ENCODE measurements at places on chromosomes 12 and 14.

GRCh38 chr12:92294676-92295440 is 149.2 kb upstream of the BTG1 start:
- DNase-seq: no peak

DNA sequence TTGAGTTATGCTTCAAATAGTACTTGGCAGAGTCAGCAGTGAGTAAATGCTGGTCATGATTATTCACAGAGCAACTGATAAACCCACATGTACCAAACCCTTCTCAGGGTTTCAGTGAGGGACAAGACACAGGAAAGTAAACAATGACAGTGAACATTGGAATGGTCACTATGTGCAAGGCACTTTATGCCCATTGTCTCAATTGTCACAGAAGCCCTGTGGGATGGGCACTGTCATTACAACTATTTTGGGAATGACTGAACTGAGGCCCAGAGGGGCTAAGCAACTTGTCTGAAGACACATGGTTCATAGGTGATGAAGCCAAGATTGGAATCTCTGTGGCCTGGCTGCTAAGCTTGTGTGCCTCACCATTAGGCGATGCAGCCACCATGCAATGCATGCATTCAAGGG is 238.5 kb downstream of the RBM19 start:
- no peak for DNase-seq

DNA sequence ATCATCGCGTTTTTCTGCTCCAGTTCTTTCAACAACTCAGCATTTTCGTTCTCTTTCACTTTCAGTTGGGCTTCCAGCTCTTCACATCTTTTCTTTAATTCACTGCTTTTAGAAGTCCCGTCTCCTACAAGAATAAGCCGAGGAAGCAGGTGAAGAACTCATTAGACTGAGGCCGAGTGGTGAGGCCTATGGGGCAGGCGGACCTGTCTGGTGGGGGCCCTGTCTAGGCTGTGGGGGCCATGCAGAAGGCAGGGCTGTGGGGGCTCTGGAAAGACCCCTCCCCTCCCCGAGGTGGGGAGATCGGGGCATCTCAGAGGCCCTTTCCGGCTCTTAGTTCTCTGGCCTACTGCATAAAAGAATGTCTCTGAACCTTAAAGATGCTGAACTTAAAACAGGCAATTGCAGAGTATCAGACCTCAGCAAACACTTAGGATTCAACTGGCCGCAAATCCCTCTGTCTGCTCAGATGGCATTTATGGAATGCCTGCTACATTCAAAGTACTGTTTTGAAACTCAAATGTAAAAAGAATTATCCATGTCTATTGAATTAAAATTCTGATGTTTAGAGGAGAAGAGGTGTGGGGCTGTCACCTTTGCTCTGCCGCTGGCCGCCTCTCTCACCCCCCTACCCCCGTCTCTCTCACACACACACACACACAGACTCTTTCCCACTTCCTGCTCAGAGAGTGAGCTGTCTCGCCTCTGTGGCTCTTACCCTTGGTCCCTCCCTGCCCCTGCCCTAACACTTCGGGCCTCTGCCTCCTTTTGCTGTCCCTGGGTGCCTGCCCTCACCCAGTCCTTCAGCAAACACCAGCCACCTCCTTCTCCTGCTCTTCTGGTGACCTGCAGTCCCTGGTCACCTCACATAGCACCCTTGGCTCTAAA is 34.7 kb downstream of the CCDC92 start:
- no peak for DNase-seq

GRCh38 chr12:164207-164606 is 49.8 kb downstream of the SLC6A12 start:
- no peak for DNase-seq

DNA sequence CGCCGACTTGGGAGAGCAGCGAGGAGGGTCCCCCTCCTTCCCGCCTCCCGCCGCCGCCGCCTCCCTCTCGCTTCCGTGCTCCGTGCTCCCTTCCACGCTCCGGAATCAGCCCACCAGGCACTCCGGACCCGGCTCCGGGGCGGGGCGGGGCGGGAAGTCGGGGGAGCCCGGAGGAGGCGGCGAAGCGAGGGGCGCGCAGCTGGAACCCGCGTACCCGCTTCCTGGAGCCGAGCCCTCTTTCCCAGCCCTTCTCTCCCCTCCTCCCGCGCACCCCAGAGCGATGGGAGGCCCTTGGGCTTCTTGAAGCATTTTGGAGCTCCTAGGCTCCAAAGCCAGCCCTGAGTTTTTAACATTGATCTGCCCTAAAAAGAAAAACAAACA is at the start of gene SYNDIG1L:
TSS of gene SYNDIG1L (minus strand) at position 9 of the 381 bp plus-strand sequence. CDS start 16,466 bp downstream, outside the sequence.
- DNase-seq: no peak

DNA sequence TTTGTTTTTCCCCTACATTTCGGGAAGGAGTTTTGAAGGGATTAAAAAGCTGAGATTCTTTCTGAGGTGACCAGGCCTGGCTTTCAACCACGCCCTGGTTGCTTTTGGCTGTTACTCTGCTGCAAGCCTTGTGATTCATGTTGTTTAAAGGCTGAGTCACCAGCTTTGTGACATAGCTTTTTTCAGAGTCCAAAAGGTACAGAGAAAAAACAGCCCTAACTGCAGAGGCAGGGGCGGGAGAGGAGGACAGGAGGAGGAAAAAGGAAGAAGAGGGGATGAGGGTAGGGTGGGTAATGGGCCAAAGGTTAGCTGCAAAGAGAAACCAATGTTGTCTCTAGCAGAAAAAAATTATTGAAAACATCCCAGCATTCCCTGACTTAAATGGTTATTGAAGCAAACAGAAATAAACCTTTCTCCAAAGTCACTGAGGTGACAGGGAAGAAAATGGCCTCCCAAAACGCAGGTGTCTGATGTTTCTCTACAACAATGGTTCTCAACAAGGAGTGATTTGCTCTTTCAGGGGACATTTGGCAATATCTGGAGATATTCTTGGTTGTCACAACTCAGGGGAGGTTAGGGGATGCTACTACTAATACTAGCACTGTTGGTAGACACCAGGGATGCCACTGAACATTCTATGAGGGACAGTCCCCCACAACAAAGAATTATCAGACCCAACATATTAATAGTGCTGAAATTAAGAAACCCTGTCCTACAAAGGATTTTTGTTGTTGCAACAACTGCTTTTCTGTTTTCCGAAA is 2.1 kb upstream of the UBC start:
- no peak for DNase-seq

- DNase-seq: no peak
Measured at GRCh38 chr12:116074686-116075085, 202.8 kb downstream of the MED13L start.

DNA sequence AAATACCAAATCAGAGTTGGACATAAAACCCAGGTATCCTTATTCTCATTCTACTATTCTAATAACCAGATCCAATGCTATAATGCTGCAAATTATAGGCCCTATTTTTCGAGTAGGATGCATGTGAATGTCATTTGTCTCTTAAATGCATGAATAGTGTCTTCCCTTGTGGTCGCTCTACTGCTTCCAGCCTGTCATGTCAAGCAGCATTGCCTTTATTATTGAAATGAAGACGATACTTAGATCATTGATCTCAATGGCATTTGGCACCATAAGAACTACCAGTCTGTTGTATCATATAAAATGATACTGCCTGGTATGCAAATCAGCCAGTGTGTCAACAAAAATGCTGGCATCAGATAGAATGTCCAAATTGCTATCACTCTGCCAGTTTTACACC is 649.1 kb downstream of the DIO2 start:
- DNase-seq: no peak

GRCh38 chr12:123971770-123972456 is 718 bp downstream of the CCDC92 start:
- peak; percentile 17 for DNase-seq

- no peak for DNase-seq
Measured at GRCh38 chr12:47850153-47851084, 30.7 kb upstream of the HDAC7 start.

DNA sequence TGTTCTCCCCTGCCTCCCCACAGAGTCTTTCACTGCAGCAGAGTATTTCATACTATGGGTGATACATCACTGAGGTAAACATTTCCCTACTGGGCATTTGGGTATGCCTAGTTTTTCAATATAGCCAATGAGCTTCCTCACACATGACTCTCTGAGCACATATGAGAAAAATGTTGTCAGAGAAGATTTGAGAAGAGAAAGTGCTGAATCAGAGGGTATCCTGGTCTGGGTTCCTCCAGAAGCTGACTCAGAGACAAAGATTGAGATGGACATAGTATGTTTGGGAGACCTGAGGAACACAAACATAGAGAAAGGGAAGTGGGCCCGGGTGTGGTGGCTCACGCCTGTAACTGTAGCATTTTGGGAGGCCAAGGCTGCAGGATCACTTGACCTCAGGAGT is 12.6 kb downstream of the SLC8B1 start:
- no peak for DNase-seq

DNA sequence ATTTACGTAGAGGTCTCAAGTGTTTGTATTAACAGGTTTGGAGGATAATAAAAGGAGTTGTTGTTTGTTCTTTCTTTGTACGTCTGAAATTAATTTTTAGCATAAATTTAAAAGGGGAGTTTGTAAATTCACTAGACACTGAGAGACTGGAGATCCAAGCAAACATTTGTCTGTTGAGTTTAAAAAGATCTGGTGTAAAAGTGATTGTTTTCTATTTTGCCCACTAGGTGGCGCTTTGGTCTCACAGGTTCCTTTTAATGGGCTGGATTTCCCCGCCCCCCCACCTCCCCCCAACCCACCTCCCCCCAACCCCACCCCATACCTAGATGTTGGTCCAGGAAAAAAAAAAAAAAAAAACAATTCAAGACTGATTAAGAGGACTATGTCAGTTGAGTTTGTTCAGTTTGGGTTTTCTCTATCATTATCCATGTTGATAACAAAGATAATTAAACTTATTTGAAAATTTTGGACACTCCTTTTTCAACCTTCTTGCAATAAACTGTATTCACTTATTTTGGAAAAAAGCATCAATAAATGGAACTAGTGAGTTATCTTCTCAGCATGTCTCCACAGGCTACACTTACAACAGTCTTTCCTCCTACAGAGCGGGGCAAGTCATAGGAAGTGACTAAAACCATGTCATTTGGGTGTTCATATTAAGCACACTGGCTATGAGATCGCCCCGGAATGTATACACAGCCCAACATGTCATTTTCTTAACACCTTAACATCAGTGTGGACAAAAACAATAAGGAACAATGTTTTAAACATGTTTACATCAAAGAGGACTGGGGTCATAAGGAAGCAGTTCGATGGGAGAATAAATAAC is 841.1 kb downstream of the NRXN3 start:
- no peak for DNase-seq

DNA sequence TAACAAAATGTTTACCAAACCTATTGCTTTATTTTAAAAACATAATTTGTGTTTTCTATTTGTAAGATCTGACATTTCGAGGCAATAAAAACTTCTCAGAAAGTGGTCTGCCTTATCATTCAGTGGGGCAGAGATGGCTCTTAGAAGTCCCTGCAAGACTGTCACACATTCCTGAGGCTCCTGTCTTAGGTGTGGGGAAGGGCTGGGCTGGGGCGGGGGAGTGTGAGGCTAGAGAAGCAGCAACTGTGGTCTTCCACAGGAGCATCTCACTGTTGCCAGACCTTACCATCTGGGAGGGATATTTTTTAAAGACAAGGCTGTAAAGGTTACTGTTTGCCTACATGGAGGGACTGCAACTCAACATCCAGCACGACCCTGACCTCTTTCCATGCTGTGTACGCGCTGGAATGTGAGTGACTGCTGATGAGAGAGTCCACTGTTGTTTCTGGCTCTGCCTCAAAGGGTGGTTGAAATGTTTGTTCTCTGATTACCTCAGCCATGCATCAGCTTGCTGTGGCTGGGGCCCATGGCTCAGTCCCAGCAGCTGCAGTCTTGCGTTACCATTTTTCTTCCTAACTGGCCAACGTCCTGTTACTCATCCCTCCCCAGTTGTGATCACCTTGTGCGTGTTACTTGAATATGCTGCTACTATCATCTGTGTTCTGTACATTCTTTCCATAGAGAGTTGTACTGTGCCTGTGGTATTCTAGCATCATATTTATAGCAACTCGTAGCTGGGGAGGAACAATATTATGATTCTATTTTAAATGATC is 12.4 kb downstream of the ERG28 start:
- DNase-seq: no peak

DNA sequence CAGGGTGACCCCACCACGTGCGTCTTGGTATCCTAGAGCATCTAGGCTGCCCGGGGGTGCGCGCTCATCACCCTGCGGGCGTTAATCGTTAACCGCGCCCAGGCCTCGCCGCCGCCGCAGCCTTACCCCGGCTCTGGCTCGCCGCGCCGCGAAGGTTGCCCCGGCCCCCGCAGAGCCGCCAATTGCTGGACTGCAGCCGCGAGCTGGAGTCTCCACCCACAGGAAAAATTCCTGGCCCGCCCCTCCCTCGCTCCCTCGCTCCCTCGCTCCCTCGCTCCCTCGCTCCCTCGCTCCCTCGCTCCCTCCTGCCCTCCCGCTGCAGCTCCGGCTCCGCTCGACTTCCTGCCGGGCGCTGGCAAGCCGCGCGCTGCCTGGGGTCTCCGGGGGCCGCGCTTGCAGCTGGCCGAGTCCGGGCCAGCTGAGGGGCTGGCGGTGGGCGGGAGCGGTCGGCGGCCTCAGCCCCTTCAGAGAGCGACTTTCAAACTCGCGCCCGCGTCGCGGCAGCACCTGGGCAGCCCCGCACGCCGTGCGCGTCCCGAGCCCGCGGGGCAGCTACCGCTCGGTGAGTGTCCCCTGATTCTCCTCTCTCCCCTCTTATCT is at the start of gene PLEKHG3:
TSS of gene PLEKHG3 (plus strand) at position 282 of the 600 bp plus-strand sequence. CDS start 23,208 bp downstream, outside the sequence.
- no peak for DNase-seq

- no peak for DNase-seq
Measured at GRCh38 chr14:90837355-90837754, 21.1 kb upstream of the TTC7B start.

DNA sequence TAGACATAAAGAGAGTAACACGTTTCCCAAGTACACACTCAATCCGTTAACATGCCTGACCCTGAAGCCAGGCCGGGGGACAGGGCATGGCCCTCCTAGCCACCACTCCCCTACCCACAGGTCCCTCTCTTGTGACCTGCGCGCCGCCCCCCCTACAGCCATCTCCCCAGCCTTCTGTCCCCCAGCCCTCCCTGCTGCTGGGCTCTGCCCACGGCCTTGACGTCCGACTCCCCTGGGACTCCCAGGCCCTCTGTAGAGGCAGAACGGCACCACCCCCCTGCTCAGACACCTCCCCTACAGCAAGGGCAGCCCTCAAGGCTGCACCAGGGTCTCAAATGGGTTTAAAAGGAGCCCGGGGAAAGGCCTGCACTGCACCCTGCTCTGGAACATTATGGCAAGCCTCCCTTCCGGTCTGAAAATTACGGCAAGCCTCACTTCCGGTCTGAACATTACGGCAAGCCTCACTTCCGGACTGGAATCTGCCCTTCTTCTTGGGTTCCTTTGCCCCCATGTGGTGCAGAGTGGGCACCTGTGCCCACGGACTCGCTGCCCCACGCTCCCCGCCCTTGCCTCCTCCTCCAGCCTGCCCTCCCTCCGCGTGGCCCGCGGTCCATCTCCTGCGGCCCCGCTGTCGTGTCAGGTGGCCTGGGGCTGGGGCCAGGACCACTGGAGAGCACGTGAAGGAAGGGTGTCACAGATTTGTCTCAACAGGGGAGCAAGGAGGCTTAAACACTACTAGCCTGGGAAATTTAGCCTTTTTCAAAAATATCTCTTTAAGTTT is 77.6 kb downstream of the MOK start:
- no peak for DNase-seq

GRCh38 chr12:127360580-127360979 is 906.4 kb upstream of the TMEM132C start:
- DNase-seq: no peak
